ENCODE measurements at places on chromosomes 4 and X.
A peak's percentile ranks its signal among the peaks of the same experiment; 100 is the strongest.

- no peak for DNase-seq
Observed at GRCh38 chr4:107843391-107843790, 18.7 kb downstream of the SGMS2 start.

- no peak for DNase-seq
Observed at GRCh38 chrX:72306085-72306801, 529 bp upstream of the CITED1 start.

DNA sequence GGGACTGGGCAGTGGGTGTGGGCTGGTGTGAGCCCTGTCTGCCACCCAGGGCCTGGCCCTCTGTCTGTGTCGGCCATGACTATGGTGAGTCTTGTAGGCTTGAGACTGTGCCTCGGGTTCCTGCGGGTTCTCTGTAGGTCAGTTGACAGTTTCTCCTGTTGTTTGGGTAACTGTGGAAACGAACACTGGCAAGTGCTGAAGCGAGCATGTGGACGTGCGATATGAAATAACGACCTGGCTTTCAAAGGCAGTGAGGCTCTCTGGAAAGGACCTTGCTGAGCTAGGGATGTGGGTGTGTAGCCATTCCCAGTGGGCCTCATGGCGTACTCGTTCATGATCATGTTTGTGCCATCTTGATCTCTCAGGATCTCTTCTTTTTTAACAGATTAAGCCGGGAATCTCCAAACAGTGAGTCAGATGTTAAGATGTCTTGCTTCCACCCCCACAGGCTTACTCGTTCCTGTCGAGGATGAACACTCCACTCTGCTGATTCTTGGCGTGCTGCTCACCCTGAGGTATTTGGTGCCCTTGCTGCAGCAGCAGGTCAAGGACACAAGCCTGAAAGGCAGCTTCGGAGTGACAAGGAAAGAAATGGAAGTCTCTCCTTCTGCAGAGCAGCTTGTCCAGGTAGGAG lies 41.3 kb downstream of the HTT start:
- DNase-seq = no peak

DNA sequence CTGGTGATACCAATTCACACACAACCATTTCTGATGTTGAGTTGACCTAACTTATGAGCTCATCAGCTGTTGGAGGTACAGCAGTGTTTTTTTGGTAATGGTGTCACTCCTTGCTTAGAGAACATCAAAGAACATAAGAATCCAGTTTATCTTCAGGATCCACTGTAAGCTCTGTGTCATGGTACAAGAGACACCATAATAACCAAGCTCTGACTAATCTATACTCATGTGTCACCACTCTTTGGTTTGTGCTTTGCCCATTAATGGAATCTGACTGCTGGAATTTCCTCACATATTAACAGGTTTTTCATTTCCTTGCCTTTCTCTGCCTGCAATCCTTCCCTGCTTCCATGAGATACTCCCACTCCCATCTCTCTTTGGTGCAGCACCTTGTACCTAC lies 735.1 kb upstream of the LCORL start:
- DNase-seq = no peak

- no peak for DNase-seq
Observed at GRCh38 chrX:87941841-87942240, 424.2 kb downstream of the KLHL4 start.

- DNase-seq = no peak
Observed at GRCh38 chrX:111830571-111830970, 45.4 kb upstream of the TRPC5OS start.

GRCh38 chrX:72492499-72492898 lies 80.1 kb downstream of the HDAC8 start:
- no peak for DNase-seq

DNA sequence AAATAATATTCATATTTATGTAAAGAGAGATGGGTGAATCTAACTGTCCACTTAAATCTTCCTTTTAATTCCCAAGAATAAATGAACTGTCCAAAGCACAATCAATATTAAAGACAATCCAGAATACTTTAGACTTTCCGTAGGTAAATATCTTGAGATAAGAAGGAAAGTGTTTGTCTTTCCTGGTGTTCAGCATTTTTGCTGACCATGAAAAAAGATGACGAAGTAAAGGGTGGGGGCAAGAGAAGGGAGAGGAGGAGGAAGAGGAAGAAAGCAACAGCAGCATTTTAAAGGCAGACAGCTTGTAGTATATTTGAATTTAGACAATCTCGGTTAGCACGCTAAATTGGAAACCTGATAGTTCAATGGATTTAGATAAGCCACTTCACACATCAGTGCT lies 498.2 kb downstream of the KCNIP4 start:
- no peak for DNase-seq

- no peak for DNase-seq
Observed at GRCh38 chr4:72446353-72447055, 122.5 kb downstream of the ADAMTS3 start.

DNA sequence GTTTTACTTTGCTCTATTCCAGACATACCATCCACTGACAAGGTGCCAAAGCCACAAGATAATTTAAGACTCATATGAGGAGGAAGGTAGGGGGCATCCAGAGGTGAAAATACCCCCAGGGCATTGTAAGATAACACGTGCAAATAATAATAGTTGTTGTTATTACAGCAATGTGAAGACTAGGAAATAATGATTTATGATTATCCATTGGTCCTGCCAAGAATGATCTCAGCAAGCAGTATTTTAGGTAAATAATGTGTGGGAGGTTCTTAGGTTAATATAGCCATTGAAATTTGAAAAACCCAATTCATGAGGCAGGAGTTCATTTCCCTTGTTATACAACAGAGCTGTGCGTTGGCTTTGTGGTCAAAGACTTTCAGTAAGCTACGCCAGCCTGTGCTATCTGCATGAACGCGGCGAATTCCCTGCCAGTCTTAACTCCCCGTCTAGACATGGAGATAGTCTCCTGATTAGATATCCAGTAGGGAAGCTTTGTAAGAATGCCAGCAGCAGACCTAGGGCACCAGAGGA lies 47.2 kb upstream of the MXRA5 start:
- no peak for DNase-seq

DNA sequence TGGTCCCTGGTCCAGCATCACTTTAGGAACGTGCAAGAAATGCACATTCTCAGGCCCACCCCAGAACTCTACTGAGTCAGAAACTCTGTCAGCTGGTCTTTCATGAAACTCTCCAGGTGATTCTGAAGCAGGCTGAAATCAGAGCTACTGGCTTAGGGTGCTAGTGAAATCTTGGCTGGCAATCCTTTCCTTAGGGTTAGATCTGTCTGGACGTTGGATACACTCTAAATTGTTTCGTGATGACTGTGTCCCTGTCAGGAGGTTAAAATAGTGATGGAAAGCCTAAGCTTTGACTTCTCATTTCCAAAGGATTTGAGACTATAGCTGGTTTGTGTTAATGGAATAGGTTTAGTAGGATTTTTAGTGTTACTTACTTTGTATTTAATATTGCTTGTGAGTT lies 99.1 kb downstream of the ARHGAP10 start:
- no peak for DNase-seq

GRCh38 chr4:84167093-84167492 lies 332.0 kb downstream of the NKX6-1 start:
- no peak for DNase-seq

DNA sequence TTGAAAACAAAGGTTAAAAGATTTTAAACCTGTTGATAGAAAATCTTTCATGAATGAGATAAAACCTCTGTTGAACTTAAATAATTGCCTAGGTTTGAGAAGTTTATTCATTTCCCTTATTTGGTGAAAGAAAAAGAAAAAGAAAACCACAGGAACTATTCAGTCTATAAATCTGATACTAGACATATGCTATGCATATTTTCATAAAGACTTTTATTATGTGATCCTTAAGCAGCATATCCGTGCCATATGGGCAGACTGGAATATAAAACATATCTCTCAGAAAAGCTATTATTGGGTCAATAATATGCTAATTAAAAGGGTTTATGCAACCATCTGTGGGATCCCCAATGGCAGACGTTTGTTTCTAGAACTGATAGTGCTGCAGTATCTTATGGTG lies 178.7 kb downstream of the RASL11B start:
- DNase-seq = no peak

DNA sequence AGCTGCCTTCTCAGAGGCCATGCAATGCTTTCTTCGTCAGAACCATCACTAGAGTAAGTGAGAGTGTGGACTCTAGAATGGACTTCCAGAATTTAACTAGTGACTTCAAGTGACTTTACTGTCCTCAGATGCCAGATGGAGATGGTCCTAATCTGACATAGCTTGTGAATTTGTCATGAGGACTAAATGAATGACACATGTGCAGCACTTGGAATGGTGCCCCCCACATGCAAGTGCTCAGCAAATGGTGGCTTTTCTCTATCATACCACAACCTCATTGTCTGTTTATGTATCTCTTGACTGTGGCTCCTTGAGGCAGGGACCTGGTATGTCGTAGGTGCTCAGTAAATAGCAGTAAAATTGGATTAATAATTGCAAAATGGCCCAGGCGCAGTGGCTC lies 91.6 kb upstream of the STX18 start:
- no peak for DNase-seq

- DNase-seq = no peak
Observed at GRCh38 chr4:153560908-153561307, 94.7 kb downstream of the TMEM131L start.

DNA sequence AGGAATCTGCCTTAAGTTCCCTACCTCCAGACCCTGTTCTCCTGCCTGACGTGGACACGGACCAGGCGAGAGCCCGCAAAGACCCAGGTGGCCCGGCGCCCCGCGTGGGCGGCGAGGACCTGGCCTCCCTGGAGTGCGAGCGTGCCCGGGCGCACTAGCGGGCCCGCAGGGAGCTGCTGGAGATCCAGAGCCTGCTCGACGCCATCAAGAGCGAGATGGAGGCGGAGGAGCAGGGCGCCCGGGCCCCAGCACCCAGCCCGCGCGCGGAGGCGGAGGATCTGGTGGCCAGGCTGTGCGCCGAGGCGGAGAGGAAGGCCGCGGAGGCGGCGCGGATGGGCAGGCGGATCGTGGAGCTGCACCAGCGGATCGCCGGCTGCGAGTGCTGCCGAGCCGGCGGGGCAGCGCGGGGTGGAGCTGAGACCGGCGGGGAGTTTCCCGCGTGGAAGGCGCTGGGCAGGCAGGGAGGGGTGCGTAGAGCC lies 18.2 kb downstream of the MRFAP1 start:
- DNase-seq = peak; percentile 39

DNA sequence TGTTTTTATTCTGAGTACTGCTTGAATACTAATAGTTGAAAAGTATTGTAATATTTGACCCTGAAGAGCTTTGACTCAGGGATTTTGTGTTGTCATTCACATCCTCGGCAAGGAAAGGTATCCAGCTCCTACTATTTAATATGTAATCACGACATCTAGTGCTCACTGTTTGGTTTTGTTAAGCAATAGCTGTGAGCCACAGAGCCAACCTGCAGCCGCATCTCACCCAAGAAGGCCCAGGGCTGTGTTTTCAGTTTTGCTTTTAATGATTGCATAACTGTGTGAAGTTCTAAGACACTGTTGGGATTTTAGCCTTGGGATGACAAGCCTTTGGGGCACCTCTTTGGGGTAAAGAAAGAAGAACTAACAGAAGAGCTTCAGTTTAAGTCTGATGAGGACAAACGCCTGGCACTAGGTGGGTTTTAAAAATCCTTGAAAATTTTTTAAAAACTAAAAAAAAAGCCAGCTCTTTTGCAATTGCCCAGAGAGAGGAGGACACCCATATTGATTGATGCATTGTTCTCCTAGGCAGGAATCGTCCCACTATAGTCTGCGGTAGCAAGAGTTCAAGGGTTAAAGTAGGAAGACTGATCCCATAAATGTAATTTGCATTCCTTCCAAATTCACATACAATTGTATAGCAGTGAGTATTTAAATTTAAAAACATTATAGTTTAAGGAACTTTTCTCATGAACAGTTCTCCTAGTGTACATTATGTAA lies 157.8 kb downstream of the RELL1 start:
- no peak for DNase-seq

GRCh38 chrX:150753357-150753756 lies 60.2 kb downstream of the MTMR1 start:
- DNase-seq = no peak
